Hematopoietic multipotent progenitor cell treated with erythropoietin and hydrocortisone succinate and interleukin-3 and kit ligand, for 4 days (in vitro differentiated cells): ENCODE measurements at places on chromosomes 12 and 14.

- DNase-seq: no peak
Measured at GRCh38 chr12:45915405-45915804, 75.0 kb downstream of the SCAF11 start.

- no peak for DNase-seq
Measured at GRCh38 chr14:81147140-81147897, 73.4 kb downstream of the GTF2A1 start.

DNA sequence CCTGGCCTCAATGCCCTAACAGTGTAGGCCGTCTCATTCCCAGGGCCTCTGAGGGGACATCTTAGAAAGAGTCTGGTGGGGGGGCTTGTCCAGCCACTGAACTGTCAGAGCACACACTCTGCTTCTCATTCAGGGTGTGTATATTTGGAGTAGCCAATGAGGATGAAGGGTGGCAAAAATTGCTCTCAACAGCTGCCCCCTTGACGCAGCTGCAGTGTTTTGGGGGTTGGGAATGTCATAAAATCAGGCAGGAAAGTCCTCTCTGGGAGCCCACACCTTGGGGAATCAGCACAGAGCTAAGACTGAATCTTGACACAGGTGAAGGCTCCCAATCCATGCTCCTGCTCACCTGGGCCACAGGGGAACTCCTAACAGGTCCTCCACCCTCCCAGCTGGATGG lies 1.5 kb downstream of the RASAL1 start:
- no peak for DNase-seq

DNA sequence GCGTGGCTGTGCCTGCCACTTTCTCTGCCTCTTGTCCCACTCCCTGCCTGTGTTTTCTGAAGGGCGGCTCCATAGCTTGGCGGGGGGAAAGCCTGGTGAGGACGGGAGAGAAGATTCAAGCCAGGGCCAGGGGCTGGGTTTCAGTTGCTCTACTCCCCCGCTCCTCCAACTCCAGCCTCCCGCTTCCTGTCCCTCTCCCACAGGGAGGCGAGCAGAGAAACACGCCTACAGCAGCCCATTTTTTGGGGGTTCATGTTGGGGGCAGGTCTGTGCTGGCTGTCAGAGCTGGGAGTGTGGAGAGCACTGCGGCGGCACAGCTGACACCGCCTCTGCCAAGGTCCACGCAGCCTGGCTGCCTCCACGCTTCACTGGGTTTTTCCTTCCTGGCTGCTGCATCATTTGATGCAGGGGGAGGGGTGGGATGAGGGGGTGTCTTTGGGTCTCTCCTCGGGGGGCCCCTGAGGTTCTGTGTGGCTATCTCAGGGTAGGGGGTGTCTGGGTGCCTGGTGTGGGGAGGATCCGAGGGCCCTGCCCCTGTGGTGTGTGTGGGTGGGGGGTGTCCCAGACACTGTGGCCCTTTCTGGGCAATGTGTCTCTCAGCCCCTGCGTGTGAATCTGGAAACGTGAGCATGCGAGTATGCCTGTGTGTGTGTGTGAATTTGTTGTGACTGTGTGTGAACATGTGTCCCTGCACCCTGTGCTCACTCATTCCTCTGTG lies 10.7 kb upstream of the KRT80 start:
- DNase-seq: no peak

DNA sequence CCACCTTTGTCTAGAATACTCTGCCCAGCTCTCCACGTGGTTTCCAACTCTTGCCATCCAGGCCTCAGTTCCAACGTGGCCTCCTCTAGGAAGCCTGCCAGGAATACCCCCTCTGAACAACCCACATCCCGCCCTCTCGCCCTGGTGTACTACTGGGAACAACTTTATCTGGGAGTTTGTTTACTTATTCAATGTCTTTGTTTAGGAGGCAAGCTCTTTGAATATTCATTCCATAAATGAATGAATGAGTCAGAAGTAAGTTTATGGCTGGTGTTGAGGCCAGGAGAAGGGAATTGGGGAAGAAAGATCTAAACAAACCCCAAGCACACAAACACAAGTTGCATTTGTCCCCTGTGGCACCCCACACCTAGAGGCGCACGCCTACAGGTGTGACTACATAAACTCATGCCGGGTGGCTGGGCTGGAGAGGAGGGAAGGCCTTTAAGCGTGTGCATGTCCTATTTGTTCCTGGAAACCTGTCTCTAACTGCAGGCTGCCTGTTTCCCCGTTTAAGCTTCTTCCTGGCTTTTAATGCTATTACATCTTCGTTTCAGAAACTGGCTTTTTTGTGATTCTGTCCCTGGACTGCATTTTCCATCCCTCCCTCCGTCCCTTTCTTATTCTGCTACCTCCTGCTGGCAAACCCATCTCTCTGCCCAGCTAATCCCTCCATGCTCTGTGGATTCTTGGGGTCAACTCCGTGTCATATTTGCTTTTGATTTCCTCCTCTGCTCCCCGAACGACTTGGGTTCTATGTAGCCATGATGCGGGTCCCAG lies 57.9 kb downstream of the FZD10 start:
- no peak for DNase-seq

GRCh38 chr14:32698831-32699230 lies 239.8 kb upstream of the NPAS3 start:
- no peak for DNase-seq

DNA sequence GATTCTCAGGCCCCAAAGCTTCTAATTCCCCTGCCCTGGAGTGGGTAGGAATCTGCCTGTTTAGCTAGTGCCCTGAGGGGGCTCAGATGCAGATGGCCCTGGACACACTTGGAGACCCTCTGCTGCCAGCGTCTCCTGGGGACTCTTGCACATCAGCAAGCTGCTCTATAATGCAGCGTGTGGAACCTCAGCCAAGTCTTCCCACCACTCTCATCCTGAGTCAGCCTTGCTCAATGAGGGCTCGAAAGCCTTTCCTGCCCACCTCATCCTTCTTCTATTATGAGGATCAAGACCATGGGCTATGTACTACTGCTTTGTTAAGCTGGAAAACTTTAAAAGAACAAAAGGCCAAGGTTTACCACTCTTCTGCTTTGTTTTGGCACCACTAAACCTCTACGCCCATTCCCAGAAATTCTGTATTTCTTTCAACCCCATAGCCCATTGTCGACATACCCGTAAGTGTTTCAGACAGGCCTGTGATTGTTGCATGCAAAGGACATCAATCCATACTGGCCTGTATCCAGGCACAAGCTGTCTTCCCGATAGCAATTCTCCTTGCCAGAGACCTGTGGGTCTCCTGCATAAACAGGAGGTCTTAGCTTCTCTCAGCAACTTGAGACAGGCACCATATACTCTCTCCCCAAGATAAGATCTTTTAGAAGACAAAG lies 246.9 kb downstream of the DPF3 start:
- DNase-seq: no peak

- DNase-seq: no peak
Measured at GRCh38 chr12:45852508-45852907, 123.0 kb downstream of the ARID2 start.

DNA sequence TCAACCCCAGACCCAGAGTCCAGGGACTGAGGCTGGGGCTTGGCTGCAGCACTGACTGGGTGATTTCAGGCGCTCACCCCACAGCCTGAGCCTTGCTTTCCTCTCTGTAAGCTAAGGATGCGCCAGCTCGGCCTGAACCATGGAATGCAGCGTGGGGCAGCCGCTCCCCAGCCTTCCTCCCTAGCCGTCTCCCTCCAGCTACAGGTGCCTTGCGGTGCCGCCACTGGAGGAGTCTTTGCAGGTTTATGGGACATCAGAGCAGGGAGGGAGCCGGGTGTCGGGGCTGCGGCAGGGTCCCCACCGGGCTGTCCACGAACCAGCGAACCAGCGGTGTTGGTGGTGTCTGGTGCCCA lies 19.4 kb downstream of the PPP2R5C start:
- DNase-seq: no peak

- peak; percentile 20 for DNase-seq
Measured at GRCh38 chr14:59262717-59263454, 74.4 kb downstream of the DAAM1 start.

DNA sequence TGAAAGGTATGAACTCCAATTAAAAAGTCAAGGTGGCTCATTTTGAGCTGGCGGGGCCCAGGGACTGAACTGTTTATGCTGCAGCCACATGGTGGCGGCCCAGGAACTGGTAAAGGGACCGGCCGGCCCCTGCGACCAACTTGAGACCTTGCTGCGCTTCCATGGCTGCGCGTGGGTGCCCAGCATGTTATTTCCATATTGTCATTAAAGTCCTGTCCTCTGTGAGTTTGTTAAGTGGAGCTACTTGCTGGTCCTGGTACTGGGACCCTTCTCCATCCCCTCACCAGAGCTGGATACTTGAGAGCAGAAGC lies 62.3 kb downstream of the BEGAIN start:
- peak; percentile 84 for DNase-seq

GRCh38 chr14:91152499-91152898 lies 38.6 kb downstream of the DGLUCY start:
- DNase-seq: no peak

- no peak for DNase-seq
Measured at GRCh38 chr12:128649902-128650301, 173.9 kb downstream of the SLC15A4 start.

DNA sequence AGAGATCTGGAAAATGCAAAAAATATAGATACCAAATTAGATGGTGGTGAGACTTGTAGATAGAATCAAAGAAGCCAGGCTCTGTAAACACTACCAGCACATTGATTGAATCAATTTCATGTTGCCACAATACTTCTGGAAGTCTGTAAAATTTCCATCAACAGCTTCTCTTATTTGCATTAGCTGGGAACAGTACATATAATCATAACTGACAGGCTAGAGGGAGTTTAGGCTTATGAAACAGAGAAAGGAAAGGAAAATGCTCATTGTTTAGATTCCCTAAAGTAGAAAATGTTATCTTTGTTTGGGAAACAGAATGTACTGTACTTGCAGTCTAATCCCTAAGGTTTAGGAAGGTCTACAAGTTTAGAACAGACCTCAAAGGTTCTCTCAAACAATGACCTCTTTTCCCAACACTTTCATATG lies 335.2 kb downstream of the CEP128 start:
- DNase-seq: no peak

- DNase-seq: no peak
Measured at GRCh38 chr14:34920339-34920738, 45.2 kb upstream of the BAZ1A start.

DNA sequence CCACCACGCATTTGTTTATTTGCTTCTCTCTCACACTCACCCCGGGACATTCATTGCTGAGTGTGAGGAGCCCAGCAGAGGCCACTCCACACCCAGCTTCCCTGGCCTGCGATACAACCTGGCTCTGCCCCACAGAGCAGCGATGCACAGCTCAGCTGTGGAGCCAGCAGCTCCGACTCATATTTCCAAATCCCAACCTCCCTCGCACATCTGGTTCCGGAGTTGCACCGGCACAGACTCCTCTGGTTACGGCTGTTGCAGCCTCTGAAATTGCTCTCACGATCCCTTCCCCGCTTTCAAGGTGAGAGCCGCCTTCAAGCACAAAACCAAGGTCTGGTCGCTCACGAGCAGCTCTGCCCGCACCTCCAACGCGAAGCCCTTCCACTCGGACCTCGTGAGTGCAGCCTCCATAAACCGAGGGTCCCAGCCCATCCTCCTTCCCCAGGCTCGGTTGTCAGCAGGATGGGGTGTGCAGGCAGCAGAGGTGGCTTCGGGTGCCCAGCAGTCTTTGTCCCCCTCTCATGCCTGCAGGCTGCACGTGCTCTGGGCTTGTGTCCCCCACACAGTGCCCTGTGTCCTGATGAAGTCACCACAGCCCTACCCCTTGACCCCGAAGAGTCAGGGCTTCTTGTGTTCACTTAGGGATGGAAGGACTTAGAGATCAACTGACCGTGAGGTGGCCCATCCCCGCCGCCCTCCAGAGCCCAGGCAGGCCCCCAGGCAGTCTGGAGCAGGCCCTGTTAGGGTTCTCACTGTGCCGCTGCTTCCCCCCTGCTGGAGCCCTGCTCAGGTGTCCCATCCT lies 184.3 kb downstream of the ADGRD1 start:
- DNase-seq: peak; percentile 44

- DNase-seq: no peak
Measured at GRCh38 chr12:47034661-47035060, 44.8 kb upstream of the PCED1B start.

DNA sequence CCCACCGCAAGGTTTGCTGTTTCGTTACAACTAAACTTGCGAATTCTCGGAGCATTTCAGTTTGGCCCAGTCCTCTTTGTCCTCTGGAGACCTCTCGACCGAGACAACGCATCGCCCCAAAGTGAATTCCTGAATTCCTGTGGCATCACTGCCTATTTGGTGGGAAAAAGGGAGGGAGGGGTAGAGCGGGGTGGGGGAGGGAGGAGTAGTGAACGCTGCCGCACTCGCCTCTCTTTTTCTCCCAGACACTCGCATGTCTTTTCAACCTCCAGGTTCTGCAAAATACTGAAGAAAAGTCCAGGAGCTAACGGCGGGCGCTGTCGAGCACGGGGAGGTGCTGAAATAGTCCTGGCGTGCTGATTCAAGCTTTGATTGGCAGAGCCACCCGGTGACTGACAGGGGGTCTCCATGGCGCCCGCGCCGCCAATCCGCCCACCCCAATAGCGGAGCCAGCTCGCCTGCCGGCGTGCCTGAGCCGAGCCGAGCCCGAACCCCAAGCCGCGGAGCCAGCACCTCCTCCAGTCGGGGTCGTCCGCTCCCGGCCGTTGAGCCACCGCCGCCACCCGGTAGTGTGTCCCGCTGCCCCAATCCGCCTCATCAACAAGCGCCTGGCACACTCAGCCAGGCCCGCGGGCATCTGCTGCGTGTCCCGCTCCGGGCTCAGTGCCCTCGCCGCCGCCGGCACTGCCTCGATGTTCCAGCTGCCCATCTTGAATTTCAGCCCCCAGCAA lies at the start of gene SIX6:
SIX6 (plus strand) TSS at position 440 of the 731 bp plus-strand sequence; CDS start at position 693, 253 bp downstream.
- DNase-seq: peak; percentile 60

DNA sequence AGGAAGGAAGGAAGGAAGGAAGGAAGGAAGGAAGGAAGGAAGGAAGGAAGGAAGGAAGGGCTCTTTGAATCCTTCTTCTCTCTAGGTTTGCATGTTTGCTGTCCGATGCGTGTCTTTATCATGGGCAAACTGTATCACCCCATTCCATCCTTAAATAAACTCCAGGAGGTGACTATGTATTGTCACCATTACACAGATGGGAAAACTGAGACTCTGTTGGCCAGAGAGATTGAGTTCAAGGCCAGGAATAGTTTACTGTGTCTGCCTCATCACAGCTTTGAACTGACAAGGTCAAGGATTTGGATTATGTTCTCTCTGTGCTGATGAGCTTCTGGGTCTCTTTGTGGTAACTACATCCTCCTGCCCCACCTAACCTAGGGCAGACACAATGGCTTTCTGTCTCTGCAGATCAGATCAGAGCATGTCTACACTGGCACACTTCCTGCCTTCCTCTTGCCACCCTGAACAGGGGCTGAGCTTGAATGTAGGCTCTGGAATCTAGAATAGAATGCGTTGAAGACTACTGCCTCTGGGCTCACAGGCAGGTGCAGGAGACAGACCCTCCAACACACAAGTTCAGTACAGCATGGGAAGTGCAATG lies 78.9 kb upstream of the MAP1LC3B2 start:
- peak; percentile 32 for DNase-seq

DNA sequence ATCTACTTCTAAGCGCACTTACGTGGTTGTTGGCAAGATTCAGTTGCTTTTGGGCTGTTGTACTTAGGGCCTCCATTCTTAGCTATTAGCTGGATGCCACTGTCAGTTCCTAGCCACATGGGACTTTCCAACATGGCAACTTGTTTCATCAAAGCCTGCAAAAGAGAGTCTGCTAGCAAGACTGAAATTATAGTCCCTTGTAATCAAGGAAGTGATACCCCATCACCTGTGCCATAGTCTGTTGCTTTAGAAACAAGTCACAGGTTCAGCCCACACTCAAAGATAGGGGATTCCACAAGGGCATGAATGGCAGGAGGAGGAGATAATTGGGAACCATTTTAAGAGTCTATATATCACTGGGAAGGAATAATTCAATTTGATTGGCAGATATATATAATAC lies 27.1 kb upstream of the SLC17A8 start:
- no peak for DNase-seq

- DNase-seq: peak; percentile 76
Measured at GRCh38 chr14:94001501-94002396, 4.6 kb downstream of the CCDC197 start.
